ENCODE measurements at places on chromosomes 5 and 9.

DNA sequence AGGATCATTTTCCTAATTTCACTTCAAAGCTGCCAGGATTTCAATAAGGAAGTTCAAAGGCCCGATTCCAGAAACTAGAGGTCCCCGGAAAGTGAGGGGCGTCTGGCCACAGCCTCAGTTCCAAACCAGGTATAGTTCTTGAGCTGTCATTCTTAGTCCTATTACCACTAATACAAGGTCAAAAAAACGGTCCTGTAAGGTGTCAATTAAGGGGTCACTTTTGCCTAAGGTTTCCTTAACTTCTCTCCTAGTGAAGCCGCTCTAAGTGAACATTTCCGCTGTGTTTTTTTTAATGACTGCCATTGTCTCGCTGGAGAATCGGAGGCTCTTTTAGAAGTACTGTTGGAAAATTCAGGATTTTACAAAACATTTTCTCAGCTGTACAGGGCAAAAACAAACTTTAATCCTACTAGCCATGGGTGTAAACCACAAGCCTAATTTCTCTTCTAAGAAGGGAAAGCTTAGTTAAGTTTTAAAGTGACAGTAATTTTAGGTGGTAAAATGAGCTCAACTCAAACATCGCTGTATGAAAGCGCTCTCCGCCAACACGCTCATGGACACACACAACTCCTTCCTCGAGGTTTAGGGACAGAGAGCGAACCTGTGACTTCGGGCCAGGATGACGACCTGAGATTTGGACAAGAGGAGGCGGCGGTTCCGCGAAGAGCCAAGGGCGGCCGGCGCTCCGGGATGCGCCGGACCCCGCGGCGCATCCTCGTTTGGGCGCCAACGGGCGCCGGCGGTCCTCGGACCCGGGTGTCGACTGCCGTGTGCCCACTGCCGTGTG, 76.7 kb upstream of the IFNE start:
- DNase-seq, result no peak

GRCh38 chr9:70747261-70747718, 332.8 kb upstream of the KLF9 start:
- no peak for DNase-seq

GRCh38 chr9:6415266-6415665, 2.3 kb downstream of the UHRF2 start:
- DNase-seq, result no peak

DNA sequence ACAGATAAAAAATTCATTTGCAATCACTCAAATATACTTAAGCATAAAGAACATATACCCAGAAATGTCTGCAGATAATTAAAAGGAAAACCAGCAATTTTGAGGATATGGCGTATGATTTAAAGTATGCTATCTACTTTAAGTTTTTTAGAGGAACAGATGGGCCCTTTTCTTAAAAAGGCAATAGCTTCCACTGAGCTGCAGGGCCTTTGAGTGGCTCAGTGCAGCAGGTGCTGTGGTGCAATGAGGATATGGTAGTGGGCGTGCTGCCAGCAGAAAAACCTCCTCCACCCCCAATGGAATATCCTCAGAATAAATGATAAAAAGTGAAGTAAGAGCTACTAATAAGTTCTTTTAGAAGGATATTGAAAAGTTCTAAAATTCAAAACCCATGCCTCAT, 814.5 kb downstream of the MTRR start:
- DNase-seq, result no peak

GRCh38 chr9:14899815-14900193, 10.4 kb downstream of the FREM1 start:
- no peak for DNase-seq

DNA sequence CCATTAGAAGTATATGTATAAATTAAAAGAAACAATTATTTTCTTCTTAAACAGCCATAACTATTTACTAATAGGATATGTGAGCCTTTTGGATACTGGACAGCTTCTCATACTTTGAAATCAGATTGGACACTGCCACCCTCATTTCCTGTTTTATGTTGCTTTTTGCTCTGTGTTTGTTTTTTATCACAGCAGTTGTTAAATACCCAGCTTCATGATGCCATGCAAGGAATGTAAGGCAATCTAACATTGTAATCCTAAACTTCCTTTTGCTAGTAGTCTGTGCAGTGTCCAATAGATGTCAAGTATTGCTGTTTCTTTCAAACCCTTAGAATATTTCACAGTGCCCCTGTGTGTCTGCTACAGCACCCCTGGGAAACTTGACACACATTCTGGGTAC, 56.2 kb downstream of the CNTLN start:
- no peak for DNase-seq

GRCh38 chr9:108479989-108480652, 375.7 kb downstream of the ACTL7B start:
- no peak for DNase-seq

DNA sequence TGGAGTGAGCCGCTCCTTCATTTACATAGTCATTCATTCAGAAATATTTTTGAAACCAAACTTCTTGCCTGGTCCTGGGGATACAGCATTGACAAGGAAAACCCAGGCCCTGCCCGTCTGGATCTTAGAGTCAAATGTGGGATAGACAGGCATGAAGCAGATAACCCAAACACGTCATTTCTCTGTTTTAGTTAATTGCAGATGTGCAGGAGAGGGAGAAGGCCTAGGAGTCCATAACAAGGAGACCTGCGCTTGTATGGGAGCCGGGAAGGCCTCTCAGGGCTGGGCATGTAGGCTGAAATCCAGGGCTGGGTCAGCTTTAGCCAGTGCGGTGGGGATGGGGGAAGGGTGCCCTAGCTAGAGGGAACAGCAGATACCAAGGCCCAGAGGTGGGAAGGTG, 43.3 kb downstream of the PRRX2 start:
- no peak for DNase-seq

DNA sequence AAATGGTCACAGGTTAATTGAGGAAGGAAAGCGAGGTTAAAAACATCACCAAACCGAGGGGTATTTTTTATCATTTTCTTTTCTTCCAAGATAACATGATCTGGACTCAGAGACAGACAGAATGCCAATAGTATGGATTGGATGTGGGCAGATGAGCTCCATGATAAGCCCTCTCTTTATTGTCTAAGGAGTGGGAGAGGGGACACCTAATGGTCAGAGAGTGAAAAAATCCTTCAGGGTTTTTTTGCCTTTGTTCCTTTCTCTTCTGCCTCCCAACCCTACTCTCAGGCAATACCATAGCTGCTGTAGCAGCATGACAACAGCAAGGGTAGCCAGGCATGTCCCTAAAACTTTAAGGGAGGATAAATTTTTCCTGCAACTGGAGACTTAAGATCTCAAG, 94.7 kb downstream of the DIRAS2 start:
- DNase-seq, result no peak

DNA sequence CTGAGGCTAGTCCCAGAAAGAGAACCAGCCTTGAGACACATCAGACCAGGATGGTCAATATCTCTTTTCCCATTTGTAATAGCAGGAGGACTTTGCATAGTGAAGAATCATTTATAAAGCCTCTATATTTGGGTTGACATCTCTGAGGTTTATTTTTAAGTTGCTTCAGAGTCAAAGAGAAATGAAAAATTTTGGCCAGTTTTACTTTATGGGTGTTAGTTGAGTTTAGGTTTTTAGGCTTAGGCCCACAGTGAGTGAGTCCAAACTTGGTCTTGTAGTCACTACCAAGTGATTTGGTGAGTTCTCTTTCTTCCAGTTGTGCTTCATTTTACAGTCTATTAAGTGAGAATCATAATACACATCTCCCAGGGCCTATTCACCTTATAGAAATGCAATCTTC, 5.3 kb upstream of the MEF2C start:
- no peak for DNase-seq

DNA sequence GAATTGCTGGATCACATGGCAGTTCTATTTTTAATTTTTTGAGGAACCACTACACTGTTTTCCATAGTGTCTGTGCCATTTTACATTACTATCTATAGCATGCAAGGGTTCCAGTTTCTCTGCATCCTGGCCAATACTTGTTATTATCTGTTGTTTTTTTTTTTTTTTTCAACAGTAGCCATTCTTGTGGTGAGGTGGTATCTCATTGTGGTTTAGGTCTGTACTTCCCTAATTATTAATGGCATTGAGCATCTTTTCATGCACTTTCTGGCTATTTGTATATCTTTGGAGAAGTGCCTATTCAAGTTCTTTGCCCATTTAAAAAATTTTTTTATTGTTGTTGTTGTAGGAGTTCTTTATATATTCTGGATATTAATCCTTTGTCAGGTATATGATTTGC, 97.7 kb downstream of the GDNF start:
- DNase-seq, result no peak

DNA sequence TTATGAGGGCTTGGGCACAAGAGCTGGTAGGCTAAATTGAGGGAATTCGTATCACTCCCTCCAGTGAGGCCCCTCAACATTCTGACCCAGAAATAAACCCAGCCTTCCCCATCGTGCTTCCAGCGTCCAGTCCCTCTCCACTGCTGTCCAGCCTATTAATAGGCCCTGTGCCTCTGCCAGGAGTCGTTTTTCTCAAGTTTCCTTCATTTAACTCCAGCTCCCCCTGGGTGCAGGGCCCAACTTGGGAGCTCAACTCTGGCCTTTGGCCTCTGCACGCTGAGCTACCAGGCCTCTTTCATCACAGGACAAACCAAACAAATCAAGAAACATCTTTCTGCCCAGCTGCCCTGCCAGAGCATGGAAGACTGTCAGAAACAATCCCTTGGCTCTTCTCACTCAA, 10.0 kb downstream of the HBEGF start:
- DNase-seq, result no peak

DNA sequence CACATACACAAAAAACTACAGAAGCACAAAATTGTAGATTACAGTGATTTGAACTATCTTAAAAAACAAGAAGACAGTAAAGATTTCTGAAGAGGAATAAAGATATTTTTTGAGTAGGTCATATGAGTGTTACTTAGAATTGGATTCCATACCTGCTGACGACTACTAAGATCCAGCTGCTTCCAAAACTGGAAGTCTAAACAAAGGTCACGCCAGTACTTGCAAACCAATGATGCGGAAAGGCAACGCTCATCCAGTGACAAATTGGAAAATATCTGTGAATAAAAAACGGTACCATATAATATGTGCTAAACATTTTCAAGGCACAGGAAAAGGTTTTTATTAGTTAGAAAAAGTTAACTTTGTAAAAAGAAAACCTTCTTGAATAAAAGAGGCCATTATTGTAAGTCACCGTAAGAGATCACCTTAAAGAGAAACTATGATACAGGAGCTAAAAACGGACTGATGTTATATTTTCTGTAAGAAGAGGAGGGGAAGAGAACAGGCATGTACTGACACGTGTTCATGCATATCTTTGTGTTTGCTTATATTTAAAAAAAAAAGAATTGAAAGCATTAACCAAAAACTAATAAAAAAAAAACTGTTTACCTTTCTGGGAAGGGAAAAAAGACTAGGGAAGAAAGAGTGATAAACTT, 14.1 kb downstream of the FBXL17 start:
- no peak for DNase-seq

DNA sequence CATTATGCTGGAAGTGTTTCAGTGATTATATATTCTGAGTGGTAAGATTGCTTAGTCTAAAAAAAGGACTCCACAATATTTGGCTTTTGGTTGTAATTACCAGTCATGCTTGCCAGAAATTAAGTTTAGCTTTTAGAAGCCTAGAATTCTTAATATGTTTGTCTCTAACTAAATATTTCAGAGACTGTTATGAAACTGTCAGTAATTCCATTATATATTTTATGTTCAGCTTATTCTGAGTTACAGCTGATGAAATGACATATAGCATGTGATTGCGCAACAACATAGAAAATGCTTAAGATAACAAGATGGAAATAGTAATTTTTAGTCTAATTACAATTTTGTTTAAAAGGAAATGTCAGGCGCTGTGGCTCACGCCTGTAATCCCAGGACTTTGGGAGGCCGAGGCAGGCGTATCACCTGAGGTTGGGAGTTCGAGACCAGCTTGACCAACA, 44.2 kb downstream of the KIAA1958 start:
- no peak for DNase-seq

GRCh38 chr9:129834489-129835127, 467 bp downstream of the C9orf78 start:
- DNase-seq, result no peak

- DNase-seq, result no peak
Observed at GRCh38 chr5:98443881-98444280, 329.6 kb upstream of the RGMB start.

GRCh38 chr9:135329571-135330306, 149.8 kb upstream of the PPP1R26 start:
- DNase-seq, result no peak

DNA sequence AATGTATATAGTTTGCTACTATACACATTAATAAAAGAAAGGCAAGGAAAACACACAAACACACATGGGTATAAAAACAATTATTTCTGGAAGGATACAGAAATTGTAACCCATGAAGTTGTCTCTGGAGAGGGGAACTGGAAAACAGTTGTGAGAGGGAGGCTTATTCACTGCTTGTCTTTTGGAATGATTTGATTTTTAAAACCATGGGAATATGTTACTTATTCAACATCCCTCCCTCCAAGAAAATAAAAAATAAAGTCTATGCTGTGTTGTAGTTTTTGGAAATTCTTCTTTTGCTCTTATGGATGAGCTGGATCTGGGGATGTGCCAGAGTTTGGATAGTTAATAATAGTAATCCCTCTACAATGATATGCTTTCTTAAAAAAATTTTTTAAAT, 6.0 kb upstream of the C1QTNF2 start:
- no peak for DNase-seq

- no peak for DNase-seq
Observed at GRCh38 chr9:2298217-2298616, 283.1 kb downstream of the SMARCA2 start.

GRCh38 chr9:76403352-76403751, 9.1 kb upstream of the RFK start:
- DNase-seq, result no peak

- DNase-seq, result no peak
Observed at GRCh38 chr9:77764894-77765780, 117.0 kb upstream of the GNA14 start.

GRCh38 chr5:176644294-176644693, 3.0 kb upstream of the TSPAN17 start:
- no peak for DNase-seq

DNA sequence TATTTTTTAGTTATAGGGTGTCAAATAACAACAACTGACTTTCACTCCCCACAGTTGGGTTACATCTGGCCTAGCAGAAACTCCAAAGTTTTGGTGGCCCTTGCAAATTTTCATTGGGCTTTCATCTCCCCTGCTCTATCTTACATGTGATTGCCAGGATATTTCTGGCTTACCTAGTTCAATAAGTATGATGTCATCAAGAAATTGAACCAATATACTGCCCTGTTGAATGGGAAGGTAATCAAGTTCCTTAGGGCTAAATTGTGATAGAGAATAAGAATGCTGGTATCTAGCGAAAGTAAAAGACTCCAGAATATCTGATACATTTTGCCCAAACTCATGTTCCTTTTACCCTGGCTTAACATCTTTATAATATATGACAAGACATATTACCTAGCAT, 17.0 kb upstream of the ICE1 start:
- no peak for DNase-seq

All from stimulated activated CD8-positive, alpha-beta memory T cell treated with anti-CD3 and anti-CD28 coated beads, Interleukin-15, amount 100 ng/mL, for 4 hours (primary cell).